ENCODE measurements at places on chromosomes 1 and 21.

- no peak for DNase-seq
These were observed 46.0 kb downstream of the RUNX1 start for GRCh38 chr21:35002879-35003722.

DNA sequence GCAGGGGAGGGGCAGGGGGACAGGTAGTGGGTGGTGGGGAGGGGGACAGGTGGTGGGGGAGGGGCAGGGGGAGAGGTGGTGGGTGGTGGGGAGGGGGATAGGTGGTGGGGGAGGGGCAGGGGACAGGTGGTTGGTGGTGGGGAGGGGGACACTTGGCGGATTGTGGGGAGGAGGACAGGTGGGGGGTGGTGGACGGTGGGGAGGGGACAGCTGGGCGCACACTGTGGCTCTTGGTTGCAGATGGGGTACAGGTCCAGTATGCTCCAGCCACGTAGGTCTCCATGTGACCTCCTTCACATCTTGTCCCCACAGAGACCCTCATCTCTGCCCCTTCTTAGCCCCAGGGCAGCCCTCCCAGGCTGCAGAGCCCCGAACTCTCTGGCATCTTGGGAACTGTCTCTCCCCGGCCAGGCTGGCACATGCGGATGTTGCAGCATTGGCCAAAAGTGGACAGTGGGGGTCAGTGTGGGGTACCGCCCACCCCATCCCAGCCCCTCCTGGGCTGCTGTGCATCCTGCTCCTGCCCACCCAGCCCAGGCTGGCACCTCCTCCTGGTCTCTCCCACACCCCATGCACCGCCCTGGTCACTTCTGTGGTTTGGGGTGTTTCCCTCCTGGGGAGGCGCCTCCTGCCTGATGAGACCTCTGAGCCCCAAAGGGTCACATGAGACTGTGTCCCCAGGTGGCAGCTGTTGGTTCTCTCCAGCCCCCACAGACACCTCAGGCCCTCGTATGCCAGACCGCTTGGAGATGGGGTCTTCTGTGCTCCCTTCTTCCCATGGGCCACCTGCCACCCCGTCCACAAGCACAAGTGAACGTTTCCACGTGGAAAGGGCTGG lies 7.6 kb upstream of the SLC19A1 start:
- DNase-seq, result no peak

DNA sequence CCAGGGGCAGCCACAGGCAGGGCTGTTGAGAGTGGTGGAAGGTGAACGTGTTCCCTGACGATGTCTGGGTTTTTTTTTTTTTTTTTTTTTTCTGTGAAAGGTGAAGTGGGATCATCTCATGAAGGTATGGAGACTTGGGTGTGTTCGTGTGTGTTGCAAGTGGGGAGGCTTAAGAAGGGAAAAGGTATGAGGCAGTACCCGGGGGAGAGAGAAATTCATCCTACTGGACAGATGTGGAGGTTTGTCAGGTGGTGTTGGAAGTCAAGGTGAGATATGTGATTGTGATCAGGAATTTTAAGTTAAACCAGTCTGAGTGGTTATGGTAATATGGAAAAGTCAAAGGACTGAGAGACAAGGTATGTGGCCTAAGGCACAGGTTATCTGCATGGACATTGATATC lies 5.3 kb downstream of the C1orf115 start:
- no peak for DNase-seq

GRCh38 chr1:17097147-17097546 lies 22.1 kb downstream of the PADI2 start:
- DNase-seq, result no peak

- DNase-seq, result no peak
These were observed 242.3 kb downstream of the TOMM20 start for GRCh38 chr1:234886081-234886984.

DNA sequence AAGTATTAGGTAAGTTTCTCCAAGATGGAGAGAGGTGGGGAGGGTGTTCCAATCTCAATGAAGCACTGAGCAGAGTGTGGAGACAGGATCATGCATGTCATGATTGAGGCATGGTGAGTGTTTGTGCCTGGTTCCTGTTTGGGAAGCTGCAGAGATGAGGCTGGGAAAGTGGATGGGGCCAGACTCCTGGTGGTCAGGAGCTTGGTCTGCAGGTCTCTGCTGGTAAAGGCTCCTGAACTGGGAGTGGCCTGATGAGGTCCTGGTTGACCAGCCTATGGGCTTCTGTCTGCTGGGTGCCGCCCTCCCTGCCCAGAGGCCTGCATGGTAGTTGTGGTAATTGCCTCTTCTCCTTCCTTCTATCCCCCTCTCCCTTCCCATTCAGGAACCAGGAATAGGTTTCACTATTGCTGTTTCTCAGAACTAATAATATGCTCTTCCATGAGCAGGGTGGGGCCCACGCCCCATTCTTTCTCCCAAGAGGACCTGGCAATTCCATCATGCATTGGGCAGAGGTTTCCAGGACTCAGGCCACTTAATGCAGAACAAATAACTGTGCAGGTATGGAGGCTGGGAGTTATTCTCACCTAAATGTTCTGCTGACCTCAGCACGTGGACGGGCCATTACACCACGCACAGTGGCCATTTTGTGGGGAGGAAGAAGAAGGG lies 24.5 kb downstream of the PROK1 start:
- no peak for DNase-seq

GRCh38 chr21:45827881-45828579 lies 153.5 kb upstream of the COL6A1 start:
- no peak for DNase-seq

GRCh38 chr1:204726478-204726877 lies 40.9 kb upstream of the LRRN2 start:
- DNase-seq, result no peak

Data from cortex of kidney (tissue), 1 donor.